ENCODE measurements at places on chromosomes 3 and 15. TPM values are rescaled to one million over a fixed set of nuclear protein-coding genes. Genes with fewer than 3 reads are reported as not detected.

The AHSG gene
- not detected for total RNA-seq

The SATB1 gene
- 7.0 TPM for total RNA-seq

The CPA3 gene
- 13.0 TPM for total RNA-seq

The ST6GAL1 gene
- 47.4 TPM for total RNA-seq

The SCG3 gene
- not detected for total RNA-seq

The GOLGA8S gene
- total RNA-seq, result 0.15 TPM

The SIDT1 gene
- 0.32 TPM for total RNA-seq

The ATP8B4 gene
- total RNA-seq, result not detected

The C3orf20 gene
- total RNA-seq, result not detected

The CD200R1 gene
- not detected for total RNA-seq

The SI gene
- total RNA-seq, result not detected

The CHRM5 gene
- not detected for total RNA-seq

The ZMYND10 gene
- total RNA-seq, result 0.32 TPM

The GUCA1C gene
- not detected for total RNA-seq

The VGLL3 gene
- total RNA-seq, result 3.2 TPM

The EXOSC7 gene
- total RNA-seq, result 96.8 TPM

The GREM1 gene
- total RNA-seq, result 0.32 TPM

The IL12A gene
- total RNA-seq, result 6.4 TPM

The FAN1 gene
- 21.9 TPM for total RNA-seq

The ITIH1 gene
- total RNA-seq, result not detected

The CHRD gene
- total RNA-seq, result 0.15 TPM

The SLC22A14 gene
- total RNA-seq, result not detected

The CACNA2D3 gene
- not detected for total RNA-seq

The PLSCR5 gene
- not detected for total RNA-seq

The NLGN1 gene
- 11.7 TPM for total RNA-seq

The PLEKHO2 gene
- total RNA-seq, result 25.2 TPM

The MNS1 gene
- total RNA-seq, result 1.5 TPM

The FANCI gene
- total RNA-seq, result 38.0 TPM

The SLC38A3 gene
- under 0.01 TPM for total RNA-seq

The SLITRK3 gene
- not detected for total RNA-seq

The STRIT1 gene
- not detected for total RNA-seq

The MOBP gene
- total RNA-seq, result not detected

The PRR20G gene
- total RNA-seq, result not detected

The SLC27A2 gene
- total RNA-seq, result 0.61 TPM

The ZIC4 gene
- 0.65 TPM for total RNA-seq

The TICRR gene
- 2.6 TPM for total RNA-seq

The TPRG1 gene
- under 0.01 TPM for total RNA-seq

The PP2D1 gene
- not detected for total RNA-seq

The FBXO40 gene
- under 0.01 TPM for total RNA-seq

The PLCH1 gene
- total RNA-seq, result under 0.01 TPM

The TJP1 gene
- total RNA-seq, result 76.0 TPM

The CACNA1D gene
- not detected for total RNA-seq

The IGSF11 gene
- not detected for total RNA-seq

The LOXL1 gene
- total RNA-seq, result 9.7 TPM

The RBPMS2 gene
- 0.32 TPM for total RNA-seq

The CYP8B1 gene
- not detected for total RNA-seq

The DZIP1L gene
- 16.0 TPM for total RNA-seq

The RLBP1 gene
- not detected for total RNA-seq

The LAMB2 gene
- total RNA-seq, result 186 TPM

The AADACL2 gene
- not detected for total RNA-seq

The CFAP20DC gene
- total RNA-seq, result 1.7 TPM

The MESP2 gene
- total RNA-seq, result 0.15 TPM

Measured in epithelial cell of umbilical artery (primary cell).